ENCODE measurements at places on chromosomes 6 and 20.
A peak's percentile ranks its signal among the peaks of the same experiment; 100 is the strongest.

GRCh38 chr20:32444474-32445220 is 86.5 kb downstream of the ASXL1 start:
- DNase-seq = no peak

DNA sequence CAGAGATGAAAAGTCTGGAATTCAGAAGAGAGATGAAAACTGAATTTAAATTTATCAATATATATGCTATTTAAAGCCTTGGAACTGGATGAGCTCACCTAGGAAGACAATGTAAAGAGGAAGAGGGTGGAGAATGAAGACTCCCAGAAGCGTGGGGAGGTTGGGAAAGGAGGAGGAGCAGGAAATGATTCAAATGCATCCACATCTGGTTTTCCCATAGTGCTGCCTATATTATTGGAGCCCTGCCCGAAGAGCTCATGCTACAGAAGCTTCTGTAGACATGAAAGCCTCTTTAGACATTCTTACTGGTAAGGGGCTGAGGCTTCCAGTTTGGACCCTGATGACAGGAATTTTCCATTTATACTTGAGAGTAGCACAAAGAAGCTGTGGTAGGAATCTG is 19.2 kb downstream of the PDE7B start:
- DNase-seq = no peak

GRCh38 chr20:57186192-57186591 is 80.2 kb downstream of the BMP7 start:
- no peak for DNase-seq

DNA sequence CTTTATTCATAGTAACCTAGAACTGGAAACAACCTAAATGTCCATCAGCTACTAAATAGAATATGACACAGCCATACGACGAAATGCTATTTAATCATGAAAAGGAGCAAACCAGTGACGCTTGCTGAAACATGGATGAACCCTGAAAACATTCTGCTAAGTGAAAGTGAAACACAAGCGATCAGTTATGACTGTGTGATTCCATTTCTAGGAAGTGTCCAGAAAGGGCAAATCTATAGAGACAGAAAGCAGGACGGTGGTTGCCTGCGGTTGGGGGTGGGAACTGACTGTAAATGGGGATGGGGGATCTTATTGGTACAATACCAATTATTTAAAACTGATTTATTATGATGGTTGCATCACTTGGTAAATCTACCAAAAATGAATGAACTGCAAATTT is 126.8 kb downstream of the IPCEF1 start:
- peak; percentile 57 for DNase-seq

- no peak for DNase-seq
These were observed 63.3 kb downstream of the CAP2 start for GRCh38 chr6:17456711-17457110.

GRCh38 chr20:63498960-63499337 is at the start of gene EEF1A2:
EEF1A2 (minus strand) TSS chr20:63499083; CDS start chr20:63497763, 1,320 bp downstream.
- DNase-seq = no peak

DNA sequence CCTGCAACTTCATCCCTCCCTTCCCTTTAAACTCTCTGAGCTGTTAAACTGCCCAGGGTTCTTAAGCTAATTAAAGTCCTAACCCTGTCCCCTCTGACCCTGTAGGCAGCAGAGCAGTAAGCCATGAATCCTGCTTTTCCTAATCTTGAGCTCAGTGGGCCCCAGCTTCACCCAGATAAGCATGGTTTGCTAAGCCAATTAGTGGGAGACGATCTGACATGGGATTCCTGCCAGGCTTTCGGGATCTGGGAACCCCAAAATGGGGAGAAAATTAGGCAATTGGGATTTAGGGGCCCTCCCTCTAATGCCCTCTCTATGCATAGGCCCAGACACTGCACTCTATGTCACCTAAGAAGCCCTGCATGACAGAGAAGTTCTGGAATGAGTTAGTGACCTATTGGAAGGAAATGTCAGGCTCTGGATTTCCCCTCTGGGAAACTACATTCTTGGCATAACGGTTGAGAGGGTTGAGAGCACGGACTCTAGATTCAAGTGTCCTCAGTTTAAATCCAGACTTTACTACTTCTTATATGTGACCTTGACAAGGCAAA is 4.6 kb downstream of the XKR7 start:
- DNase-seq = no peak
